ENCODE measurements at places on chromosomes 6 and 20. TPM values are rescaled to one million over a fixed set of nuclear protein-coding genes. Genes with fewer than 3 reads are reported as not detected.
A peak's percentile ranks its signal among the peaks of the same experiment; 100 is the strongest.

DNA sequence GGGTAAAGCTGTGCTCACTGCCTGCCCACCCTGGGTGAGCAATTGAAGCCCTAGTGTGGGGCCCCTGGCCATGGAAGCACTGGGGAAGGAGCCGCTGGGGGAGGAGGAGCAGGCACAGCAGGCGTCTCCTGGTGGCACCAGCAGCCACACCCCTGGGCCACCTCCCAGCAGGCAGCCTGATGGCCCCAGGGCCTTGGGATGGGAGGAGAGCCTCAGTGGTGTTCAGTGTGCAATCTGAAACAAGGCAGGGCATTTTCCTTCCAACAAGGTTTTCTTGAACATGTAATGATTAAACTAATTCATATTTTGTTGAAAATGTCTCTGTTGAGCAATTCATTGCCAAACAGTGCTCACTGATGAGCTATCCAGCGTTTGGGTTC lies 151.0 kb downstream of the ZDHHC14 start:
- no peak overlapping the region for H3K27ac ChIP-seq
- DNase-seq = no peak
- no peak overlapping the region for H3K4me3 ChIP-seq
- H3K36me3 ChIP-seq = no peaks in the 10 kb centered on the region
- H3K4me1 ChIP-seq = peaks cover 1% of the 10 kb centered on the region

GRCh38 chr6:3900744-3901336 lies 51.7 kb downstream of the FAM50B start:
- no peaks in the 10 kb centered on the region for H3K27me3 ChIP-seq
- no peak for DNase-seq
- H3K4me3 ChIP-seq = no peak overlapping the region
- H3K4me1 ChIP-seq = no peaks in the 10 kb centered on the region

Gene LTV1
- 19.3 TPM for total RNA-seq

Gene KCNK5
- total RNA-seq = 7.9 TPM

GRCh38 chr6:165599121-165599520 lies 63.9 kb downstream of the PDE10A start:
- no peak overlapping the region for H3K27ac ChIP-seq
- no peaks in the 10 kb centered on the region for H3K36me3 ChIP-seq
- H3K27me3 ChIP-seq = no peaks in the 10 kb centered on the region
- peaks cover 1% of the 10 kb centered on the region for H3K4me1 ChIP-seq
- no peak overlapping the region for H3K4me3 ChIP-seq

- H3K27me3 ChIP-seq = no peaks in the 10 kb centered on the region
- H3K36me3 ChIP-seq = no peaks in the 10 kb centered on the region
- peaks cover 24% of the 10 kb centered on the region for H3K4me1 ChIP-seq
- H3K4me3 ChIP-seq = no peak overlapping the region
- H3K27ac ChIP-seq = no peak overlapping the region
Observed at GRCh38 chr6:154482858-154483257, 27.6 kb downstream of the CNKSR3 start.

Gene ZSCAN31
- total RNA-seq = 19.9 TPM

GRCh38 chr20:50427719-50428083 lies 82.5 kb upstream of the PTPN1 start:
- no peak overlapping the region for H3K27ac ChIP-seq
- H3K27me3 ChIP-seq = no peaks in the 10 kb centered on the region
- no peak overlapping the region for H3K4me3 ChIP-seq
- no peak for DNase-seq

GRCh38 chr20:41664584-41664983 lies 46.4 kb upstream of the CHD6 start:
- no peak overlapping the region for H3K4me3 ChIP-seq
- H3K36me3 ChIP-seq = no peaks in the 10 kb centered on the region
- no peak overlapping the region for H3K27ac ChIP-seq

Gene VSTM2L
- 0.36 TPM for total RNA-seq

Gene MATN4
- not detected for total RNA-seq

DNA sequence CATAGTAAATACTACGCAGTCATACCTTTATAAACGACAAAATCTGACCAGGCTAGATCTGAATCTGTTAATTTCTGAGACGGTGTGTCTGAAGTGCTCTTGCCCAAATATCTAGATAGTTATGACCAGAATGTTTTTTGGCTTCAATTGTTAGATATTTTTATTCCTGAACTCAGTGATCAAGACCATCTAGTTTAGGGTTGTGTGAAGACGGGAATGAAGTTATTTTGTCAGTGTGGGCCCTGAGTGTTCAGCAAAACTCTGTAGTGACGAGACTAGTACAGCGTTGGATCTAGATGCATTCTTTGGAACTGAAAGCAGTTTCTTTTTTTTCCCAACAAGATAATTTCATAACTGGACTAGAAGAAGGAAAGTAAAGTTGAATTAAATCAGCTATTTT lies 3.1 kb downstream of the STXBP5 start:
- no peak overlapping the region for H3K4me3 ChIP-seq
- H3K4me1 ChIP-seq = peaks cover 2% of the 10 kb centered on the region
- H3K36me3 ChIP-seq = no peaks in the 10 kb centered on the region
- no peak for DNase-seq

Gene SNAP91
- total RNA-seq = 1.4 TPM

Gene TSPO2
- total RNA-seq = not detected

DNA sequence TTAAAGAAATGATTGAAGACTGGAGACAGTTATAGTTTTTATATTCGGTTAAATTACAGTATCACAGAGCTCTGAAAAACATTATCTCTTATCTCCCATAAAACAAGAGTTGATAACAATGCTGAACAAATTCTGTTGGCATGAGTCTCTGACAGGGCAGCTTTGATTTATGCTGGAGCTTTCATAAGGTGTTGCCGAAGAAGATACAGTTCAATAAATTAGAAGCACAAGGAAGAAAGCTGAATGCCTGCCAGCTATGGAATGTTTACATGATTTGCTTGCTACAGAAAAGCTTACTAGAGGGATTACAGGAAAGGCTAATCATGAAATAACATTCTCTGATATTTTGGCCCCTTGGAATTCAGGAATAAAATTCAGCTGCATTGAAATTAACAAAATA lies 431.9 kb upstream of the GJE1 start:
- H3K27me3 ChIP-seq = no peaks in the 10 kb centered on the region
- H3K4me3 ChIP-seq = no peak overlapping the region
- H3K27ac ChIP-seq = no peak overlapping the region
- H3K4me1 ChIP-seq = no peaks in the 10 kb centered on the region
- no peak for DNase-seq

Gene LYRM2
- 35.2 TPM for total RNA-seq

Gene RAB44
- not detected for total RNA-seq

GRCh38 chr6:87738000-87738399 lies 36.0 kb upstream of the AKIRIN2 start:
- no peaks in the 10 kb centered on the region for H3K4me1 ChIP-seq
- no peaks in the 10 kb centered on the region for H3K36me3 ChIP-seq
- no peak overlapping the region for H3K27ac ChIP-seq
- no peaks in the 10 kb centered on the region for H3K27me3 ChIP-seq

Gene OR2J3
- 0.12 TPM for total RNA-seq

DNA sequence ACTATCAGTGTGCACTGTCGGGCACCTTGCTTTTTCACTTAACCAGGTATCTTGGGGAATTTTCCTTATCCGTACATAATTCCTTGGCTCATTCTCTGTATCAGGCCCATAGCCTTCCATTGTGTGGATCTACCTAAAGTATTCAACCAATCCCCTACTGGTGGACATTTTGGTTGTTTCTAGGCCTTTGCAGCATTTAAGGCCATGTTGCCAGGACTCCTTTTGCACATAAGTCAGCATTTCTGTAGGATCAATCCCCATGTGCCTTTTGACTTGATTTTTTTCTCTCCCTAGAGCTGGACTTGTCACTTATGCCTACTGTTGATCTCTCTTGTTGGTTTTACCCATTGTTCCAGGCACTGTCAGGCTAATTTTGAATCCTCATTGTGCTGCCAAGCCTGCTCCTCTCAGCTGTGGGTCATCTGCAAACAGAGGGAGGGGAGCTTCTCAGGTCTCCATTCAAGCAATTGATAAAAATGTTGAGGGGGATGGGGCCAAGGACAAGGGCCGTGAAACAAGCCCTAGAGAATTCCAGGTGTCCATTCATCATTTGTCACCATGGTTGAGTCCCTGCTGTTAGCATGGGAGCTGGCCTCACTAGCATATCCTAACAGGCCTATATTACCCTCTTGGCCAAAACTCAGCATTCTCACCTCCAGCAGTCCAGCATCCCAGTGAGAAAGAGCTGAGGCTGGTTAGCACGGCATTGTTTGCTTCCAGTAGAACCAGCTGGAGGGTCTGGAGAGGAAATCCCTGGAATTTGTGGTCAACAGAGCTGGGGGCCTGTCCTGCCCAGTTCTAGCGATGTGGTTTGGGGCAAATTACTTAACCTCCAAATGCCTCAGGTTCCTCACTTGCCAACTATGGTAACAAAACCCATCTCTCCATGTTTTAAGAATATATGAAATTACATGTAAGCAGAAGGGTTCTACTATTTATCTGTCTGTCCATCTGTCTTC lies 178.4 kb downstream of the MRPL14 start:
- no peak for DNase-seq
- H3K4me3 ChIP-seq = no peak overlapping the region
- H3K4me1 ChIP-seq = peaks cover 2% of the 10 kb centered on the region
- no peaks in the 10 kb centered on the region for H3K27me3 ChIP-seq

Gene IL17F
- not detected for total RNA-seq

- H3K4me1 ChIP-seq = no peaks in the 10 kb centered on the region
- no peaks in the 10 kb centered on the region for H3K27me3 ChIP-seq
- DNase-seq = no peak
- H3K36me3 ChIP-seq = no peaks in the 10 kb centered on the region
- no peak overlapping the region for H3K27ac ChIP-seq
Observed at GRCh38 chr6:5809450-5809849, 197.3 kb downstream of the NRN1 start.

DNA sequence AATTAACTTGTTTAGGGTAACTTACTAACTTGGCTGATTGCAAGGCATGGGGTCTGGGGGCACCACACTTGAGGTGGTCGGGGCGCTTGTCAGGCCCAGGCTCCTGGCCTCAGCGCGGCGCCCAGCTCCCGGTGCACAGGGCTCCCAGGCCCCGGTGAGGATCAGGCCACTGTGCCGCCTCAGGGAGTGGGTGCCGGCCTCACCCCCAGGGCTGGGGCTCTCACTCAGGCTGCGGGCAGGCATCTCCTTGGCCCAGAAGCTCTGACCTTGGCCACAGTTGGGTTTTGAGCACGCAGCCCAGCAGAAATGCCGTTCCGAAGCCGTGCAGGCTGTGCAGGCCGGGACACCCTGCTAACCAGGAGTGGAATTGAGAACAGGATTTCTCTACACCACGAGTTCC lies 37.8 kb upstream of the BHLHE23 start:
- no peak for DNase-seq
- H3K4me1 ChIP-seq = no peaks in the 10 kb centered on the region
- no peaks in the 10 kb centered on the region for H3K36me3 ChIP-seq
- no peak overlapping the region for H3K27ac ChIP-seq

DNA sequence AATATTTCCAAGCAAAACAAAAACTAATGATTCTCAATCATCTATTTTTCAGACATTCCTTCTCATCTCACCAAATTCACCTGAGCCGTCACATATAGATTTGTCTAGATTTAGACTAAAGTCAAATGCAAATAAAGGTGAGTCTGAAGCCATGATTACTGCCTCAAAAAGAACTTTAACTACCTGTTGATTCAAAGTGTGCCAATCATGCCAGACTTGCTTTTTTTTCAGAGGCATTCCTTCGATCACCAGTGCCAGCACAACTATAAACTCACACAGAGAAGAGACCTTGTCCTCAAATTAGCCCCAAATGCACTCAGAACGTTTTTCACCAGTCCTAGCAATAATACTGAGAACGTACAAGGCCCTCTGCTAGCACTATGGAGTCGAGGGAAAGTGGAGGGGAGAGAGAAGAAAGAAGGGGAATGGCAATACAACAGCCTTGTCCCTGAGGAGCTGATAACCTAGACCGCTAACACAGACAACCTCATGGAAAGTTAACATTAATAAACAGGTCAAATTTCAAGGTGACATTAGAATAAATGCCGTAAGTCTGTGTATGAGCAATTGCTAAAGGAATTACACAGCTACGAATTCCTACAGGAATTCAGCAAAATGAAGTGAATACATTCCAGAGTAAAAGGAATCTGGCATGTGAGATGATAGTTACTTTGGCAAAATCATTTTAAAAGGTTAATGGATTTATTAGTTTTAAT lies 60.9 kb downstream of the EPB41L2 start:
- peaks cover 15% of the 10 kb centered on the region for H3K4me1 ChIP-seq
- no peak overlapping the region for H3K4me3 ChIP-seq
- H3K27ac ChIP-seq = no peak overlapping the region
- no peaks in the 10 kb centered on the region for H3K27me3 ChIP-seq

DNA sequence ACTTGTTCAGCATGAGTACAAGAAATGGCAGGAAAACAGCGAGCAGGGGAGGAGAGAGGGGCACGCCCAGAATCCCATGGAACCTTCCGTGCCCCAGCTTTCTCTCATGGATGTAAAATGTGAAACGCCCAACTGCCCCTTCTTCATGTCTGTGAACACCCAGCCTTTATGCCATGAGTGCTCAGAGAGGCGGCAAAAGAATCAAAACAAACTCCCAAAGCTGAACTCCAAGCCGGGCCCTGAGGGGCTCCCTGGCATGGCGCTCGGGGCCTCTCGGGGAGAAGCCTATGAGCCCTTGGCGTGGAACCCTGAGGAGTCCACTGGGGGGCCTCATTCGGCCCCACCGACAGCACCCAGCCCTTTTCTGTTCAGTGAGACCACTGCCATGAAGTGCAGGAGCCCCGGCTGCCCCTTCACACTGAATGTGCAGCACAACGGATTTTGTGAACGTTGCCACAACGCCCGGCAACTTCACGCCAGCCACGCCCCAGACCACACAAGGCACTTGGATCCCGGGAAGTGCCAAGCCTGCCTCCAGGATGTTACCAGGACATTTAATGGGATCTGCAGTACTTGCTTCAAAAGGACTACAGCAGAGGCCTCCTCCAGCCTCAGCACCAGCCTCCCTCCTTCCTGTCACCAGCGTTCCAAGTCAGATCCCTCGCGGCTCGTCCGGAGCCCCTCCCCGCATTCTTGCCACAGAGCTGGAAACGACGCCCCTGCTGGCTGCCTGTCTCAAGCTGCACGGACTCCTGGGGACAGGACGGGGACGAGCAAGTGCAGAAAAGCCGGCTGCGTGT lies 11.6 kb downstream of the TNFAIP3 start:
- no peaks in the 10 kb centered on the region for H3K27me3 ChIP-seq
- peak overlapping the region; percentile 22 for H3K27ac ChIP-seq
- H3K4me1 ChIP-seq = peaks cover 10% of the 10 kb centered on the region
- H3K36me3 ChIP-seq = no peaks in the 10 kb centered on the region

Gene POU3F2
- total RNA-seq = not detected

DNA sequence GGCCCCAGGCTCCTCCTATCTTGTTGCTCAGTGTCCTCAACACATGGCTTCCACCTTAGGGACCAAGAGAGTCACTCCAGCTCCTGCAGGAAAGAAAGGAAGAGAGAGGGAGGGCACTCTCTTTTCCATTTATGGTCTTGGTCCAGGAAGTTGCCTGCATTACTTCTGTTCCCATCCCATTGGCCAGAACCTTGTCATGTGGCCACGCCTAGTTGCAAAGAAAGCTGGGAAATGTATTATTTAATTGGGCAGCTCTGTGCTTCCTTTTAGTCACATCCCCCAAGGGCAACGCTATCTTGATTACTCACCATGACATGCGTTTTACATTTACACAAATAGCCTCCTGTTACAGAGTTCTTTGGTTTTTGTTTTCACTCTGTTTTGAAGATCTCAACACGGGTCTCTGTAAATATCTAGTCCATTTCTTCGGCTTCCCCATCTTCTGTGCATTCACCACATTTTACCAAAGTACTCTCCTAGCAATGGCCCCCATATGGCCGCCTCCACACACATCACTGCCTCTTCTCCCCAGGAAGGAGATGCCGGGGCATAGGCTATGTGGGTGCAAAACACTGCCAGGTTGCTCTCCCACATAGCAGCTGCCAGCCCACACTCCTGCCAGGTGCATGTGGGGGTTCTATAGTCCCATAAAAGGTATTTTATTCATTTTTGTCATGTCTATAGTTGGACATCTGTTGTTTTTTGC lies 35.7 kb upstream of the ZMYND8 start:
- DNase-seq = no peak
- H3K27ac ChIP-seq = no peak overlapping the region
- H3K4me3 ChIP-seq = no peak overlapping the region
- no peaks in the 10 kb centered on the region for H3K4me1 ChIP-seq
- H3K27me3 ChIP-seq = no peaks in the 10 kb centered on the region
